ENCODE measurements at places on chromosomes 3 and 15.

- no peak for DNase-seq
These were observed 162.4 kb upstream of the CGNL1 start for GRCh38 chr15:57213862-57214261.

DNA sequence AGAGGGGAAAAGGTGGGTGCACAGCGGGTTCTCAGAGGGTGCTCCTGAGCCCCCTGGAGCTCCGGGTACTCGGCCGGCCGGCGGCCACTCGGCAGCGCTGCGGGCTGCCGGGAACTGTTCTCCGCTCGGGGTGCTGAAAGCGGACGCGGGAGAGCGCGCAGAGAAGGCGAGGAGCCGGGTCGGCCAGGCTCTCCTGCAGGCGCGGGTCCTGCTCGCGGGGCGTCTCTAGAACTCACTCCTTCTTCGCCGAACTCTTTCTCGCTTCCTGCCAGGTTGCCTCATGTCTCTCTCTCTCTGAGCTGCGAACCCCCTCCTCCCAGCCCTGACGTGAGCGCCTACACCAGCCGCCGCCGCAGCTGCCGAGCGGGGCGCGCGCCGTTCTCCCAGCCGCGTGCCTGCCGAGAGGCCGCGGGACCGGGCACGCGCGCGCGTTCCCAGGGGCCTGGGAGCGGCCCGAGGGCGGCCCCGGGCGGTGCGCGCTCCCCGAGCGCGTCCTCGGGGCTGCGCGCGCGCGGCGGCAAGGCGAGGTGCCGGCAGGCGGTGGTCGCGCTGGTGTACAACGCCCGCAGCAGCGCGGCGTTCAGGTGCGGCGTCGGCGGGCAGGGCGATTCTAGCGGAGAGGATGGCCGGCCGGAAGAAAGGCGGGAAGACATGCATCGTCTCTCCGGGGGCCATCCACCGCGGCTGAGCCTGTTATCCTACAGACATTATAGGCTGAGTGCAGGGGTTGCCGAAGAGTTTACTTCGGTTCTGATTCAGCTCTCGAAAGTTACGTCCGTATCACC, at the start of gene PEX5L:
Gene PEX5L, minus strand, starts transcription at position 267 of the 785 bp plus-strand sequence. CDS start 338 bp downstream, outside the sequence.
- DNase-seq: no peak

- DNase-seq: no peak
These were observed 28.8 kb downstream of the SUMF1 start for GRCh38 chr3:4438296-4438695.

- no peak for DNase-seq
These were observed 1014.1 kb upstream of the SEMA6D start for GRCh38 chr15:46703020-46703861.

DNA sequence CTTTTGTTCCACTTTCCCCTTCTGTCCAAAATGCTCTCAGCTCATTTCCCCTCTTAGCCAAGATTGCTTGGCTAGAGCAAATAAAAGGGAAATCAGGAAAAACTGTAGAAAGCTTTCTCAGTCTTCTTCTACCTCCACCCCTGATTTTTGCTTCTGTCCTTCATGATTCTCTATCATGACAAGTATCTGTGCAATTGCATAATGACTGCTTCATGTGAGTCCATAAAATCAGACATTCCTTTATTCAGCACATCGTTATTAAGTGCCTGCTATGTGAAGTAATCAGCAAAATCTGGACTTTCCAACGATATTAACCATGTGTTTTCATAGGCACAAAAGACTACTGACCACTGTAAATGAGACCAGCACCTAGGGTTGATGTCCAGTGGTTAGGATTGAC, 321.5 kb upstream of the CBLB start:
- no peak for DNase-seq

DNA sequence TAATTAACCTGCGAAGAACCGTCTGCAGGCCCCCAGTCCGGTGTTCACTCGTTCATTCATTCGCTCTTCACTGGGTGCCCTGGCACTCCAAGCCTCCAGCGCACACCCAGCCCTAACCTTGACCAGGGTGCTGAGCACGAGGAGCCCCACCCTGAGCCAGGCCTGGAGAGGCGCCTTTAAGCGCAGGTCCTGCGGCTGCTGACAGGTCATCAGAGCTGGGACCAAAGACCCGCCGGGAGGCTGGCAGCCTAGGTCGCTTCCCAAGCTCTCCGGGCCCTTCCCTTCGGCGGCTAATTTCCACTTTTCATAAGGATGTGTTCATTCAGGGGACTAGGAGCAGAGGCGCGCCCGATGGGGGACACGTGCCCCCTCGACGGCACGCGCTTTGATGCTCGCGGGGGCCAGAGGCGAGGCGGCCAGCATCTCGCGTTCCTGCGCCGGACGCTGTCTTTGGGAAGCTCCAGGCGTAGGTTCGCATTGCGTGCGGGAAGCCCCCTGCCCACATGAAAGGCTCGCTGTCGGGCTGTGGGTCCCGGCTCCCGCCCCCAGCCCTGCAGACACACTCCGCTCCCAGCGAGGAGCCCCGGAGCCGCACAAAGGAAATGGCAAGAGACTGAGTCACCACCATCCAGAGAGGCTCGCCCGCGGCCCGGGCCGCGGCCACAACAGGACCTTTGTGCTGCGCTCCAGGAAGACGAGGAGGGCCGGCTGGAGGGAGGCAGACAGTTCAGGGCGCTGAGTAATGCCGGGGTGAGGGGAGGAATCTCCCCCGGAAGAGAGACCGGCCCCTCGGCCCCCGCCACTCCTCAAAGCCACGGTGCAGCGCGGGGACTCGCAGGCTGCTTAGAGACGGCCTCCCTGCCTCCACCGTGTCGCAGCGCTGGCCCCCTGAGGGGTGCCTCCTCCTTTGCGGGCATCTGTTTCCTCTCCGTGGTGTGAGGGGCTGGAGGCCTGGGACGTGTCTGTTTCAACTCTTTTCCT, 266.4 kb upstream of the HES1 start:
- no peak for DNase-seq

GRCh38 chr15:27665002-27665401, 434.1 kb downstream of the OCA2 start:
- DNase-seq: no peak

- DNase-seq: no peak
These were observed 177.0 kb upstream of the TBL1XR1 start for GRCh38 chr3:177374323-177374722.

DNA sequence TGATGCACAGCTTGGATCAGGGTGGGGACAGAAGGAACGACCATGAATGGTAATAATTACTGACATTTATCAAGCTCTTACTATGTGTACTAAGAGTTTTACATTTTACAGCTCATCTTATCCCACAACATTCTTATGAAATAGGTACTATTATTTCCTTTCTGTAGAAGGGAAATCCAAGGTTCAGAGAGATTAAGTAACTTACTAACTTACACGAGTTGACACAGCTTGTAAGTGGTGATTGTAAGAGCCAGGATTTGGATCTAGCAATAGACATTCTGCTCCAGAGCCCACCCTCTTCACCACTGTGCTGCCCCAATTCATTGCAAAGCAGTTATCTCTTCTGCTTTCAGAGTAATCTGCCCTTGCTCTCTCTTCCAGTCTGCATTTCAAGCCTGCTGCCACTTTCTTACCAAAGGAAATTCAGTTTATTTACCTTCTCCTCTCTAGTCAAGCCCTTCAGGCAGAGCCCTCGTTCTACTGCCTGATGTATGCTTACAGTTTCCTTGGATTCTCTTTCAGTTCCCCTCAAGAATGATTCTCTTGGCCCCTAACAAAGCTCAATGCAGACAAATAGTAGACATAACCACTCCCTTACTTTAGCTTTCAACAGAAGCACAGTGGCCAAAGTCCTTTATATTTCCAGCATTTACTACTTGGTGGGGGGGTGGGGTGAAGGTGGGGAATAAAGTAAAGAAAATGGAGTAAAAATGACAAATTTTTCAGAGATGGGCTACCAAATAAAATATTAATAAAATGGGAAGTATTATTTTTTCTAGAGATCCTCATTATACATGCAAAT, 65.8 kb downstream of the ATP8B4 start:
- no peak for DNase-seq

DNA sequence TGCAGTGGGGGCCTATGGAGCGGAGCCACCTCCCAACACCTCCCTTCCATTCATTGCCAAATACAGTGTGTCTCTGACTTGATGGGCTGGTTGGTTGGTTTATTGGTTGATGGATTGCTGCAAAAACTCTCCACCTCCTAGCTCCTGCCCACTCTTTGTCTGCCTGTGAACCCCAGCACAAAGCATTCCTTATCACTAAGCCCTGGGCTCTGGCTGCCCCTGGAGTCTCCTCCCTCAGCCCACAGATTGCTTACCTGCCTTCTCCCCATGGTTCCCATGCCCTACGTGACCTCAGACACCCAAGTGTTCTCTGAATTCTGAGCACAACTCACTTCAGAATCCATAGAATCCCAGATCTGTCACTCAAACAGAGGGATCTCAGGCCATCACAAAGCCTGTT, 139.1 kb upstream of the TPM1 start:
- DNase-seq: no peak

- no peak for DNase-seq
These were observed 34.3 kb upstream of the ANKDD1A start for GRCh38 chr15:64877435-64877834.

- DNase-seq: no peak
These were observed 59.0 kb upstream of the CTSH start for GRCh38 chr15:79003896-79004295.
